ENCODE measurements at places on chromosomes 7 and 10.

DNA sequence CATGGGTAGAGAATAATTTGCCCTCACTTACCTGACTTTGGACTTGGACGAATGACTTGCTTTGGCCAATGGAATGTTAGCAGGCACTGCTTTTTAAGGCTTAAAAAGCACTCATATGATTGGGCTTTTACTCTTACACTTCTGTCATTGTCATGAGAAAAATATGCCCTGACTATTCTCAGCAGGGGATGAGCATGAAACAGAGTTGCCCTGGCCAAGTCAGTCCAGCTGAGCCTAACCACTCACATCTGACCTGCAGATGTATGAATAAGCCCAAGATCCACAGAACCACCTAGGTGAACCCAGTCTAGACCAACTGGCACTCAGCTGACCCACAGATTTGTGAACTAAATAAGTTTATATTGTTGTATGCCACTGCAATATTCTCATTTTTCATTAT, 573.5 kb downstream of the TNS3 start:
- no peak for DNase-seq

DNA sequence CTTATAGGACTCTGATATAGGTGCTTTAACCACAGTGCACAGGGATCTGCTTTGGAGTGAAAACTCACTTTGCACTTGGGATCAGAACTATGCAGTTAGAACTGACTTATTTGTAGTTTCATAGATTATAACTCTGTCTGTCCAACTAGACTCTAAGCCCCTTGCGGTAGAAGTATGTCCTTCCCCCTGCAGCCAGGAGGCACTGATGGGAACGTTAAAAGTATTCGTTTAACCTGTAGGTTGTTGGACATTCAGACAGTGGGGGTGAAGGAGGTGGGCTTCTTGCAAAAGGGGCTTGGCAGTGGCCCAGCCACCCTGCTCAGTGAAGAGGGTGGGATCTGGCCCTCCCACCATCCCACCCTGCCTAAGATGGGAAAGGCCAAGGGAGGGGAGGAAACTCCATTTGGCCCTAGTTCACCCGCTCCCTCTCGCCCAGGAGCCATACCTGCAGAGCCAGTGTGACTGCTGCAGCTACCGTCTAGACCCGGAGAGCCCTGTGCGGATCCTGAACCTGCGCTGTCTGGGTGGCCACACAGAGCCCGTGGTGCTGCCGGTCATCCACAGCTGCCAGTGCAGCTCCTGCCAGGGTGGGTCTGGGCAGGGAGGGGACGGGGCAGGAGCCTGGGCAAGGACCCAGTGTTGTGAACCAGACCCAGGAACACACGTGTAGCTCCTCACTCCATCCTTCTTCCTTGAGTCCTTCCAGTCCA, 5.7 kb upstream of the ZNF862 start:
- no peak for DNase-seq

GRCh38 chr10:28072573-28072972, 73.7 kb upstream of the ODAD2 start:
- peak; percentile 42 for DNase-seq

GRCh38 chr10:5500910-5501309, 1.5 kb upstream of the CALML5 start:
- no peak for DNase-seq

GRCh38 chr10:36638462-36639155, 486.8 kb upstream of the ANKRD30A start:
- DNase-seq = no peak

DNA sequence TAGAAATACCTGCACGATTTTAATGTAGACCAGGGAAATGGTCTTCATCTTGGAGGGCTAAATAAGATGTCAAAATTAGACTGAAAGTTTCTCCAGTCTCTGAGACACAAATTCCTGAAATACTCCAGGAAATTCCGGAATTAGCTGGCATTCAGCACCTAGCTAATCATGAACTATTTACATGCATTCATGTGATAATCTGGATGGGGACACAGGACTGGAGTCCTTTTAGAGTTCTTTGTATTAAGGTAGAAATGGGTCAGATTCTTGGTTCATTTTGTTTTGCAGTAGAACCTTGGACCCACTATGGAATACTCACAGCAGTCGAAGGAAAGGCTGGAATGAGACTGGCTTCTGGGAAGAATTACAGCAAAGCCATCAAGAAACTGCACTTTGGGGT, 65.3 kb upstream of the MDFIC start:
- peak; percentile 49 for DNase-seq

DNA sequence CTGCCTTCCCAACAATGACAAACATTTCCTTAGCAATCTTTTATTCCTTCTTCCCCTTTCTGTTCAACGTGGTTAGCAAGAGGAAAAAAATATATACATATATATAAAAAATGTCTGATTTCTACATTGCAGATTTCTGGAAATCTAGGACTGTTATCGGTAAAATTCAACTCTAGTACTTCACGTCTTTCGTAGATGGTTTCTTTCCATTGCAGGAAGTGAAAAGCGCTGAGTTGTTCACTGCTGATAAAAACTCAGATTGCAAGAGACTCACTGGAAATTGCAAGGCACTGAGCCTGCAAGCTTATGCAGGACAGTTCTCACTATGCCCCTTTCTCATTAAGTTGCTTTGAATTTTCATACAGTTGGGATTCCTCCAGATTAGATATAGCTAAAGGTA, 23.9 kb downstream of the KIN start:
- no peak for DNase-seq

DNA sequence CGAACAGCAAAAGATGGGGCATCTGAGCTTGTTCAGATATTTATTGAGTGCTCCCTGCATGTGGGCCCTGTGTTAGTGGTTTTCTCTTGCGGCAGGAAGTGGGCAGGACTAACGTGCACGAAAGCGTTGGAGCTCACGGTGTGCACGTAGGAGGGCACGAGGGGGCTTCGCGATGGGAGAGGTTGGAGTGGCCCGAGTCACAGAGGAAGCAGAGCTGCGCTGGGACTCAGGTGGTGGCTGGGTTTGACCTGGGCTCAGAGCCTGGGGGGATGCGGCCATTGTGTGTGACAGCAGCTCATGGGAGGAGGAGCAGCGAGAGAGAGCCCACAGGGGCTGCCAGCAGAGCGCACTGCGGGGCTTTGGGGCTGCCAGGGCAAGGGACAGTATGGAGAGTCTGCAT, 7.7 kb downstream of the ZSCAN25 start:
- DNase-seq = no peak

GRCh38 chr7:148121401-148121800, 469.2 kb upstream of the C7orf33 start:
- DNase-seq = no peak

DNA sequence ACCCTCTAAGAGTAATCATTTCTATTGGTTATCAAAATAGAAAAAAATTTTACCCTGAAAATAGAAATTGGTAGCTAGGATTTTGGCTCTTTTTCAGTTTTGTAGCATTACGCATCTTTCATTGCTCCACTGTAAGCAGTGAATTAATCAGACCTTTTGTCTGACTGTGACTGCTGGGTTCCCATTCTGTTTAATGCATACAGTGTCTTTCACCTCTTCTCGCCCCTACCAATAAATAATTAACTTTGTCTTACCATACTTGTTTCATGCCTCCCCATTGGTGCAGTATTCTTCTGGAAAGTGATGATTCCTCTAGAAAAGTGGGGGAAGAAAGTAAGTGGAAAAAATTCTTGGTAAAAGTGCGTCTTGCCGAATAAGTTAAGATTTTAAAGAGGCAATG, 73.2 kb downstream of the AP3M1 start:
- no peak for DNase-seq

- peak; percentile 68 for DNase-seq
Measured at GRCh38 chr7:141654551-141654950, 47.4 kb downstream of the DENND11 start.

DNA sequence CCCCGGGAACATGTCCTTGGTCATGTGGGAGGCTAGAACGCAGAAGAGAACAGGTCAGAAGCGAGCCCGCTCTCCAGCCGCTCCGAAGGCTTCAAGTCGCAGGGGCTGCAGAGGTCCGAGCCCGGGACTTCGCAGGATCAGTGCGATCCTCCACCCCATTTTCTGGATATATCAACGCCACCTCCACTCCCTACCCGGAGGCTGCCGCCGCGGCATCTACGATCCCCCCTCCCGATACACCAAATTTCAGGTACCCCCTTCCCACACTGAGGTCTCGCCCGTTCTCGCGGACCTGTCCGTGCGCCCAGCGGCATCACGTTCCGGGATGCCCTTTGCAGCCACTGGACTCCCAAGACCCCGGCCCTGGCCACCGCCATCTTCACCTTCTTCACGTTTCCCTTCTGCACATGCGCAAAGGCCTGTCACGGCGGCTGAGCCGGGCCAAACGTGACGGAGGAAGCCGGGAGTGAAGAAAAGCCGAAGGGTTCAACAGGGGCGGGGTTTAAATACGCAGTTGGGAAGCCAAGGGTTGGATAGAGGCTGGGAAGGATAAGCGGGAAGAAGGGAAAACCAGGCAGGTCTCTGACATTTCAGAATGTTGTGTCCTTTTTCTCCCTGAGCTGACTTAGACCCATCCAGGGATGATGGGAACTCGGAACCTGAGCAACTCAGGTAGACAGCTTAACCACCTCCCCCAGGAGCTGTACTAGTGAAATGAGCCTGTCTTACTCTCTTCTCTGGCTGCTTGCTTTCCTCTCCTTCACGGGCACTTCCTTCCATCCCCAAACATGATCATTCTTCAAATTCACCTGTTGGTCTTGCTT, at the start of gene NDUFB8:
TSS of gene NDUFB8 (minus strand) at position 397 of the 824 bp plus-strand sequence. CDS start at position 377, 20 bp downstream.
- DNase-seq = peak; percentile 68

- no peak for DNase-seq
Measured at GRCh38 chr7:74606101-74606908, 51.2 kb upstream of the GTF2I start.

DNA sequence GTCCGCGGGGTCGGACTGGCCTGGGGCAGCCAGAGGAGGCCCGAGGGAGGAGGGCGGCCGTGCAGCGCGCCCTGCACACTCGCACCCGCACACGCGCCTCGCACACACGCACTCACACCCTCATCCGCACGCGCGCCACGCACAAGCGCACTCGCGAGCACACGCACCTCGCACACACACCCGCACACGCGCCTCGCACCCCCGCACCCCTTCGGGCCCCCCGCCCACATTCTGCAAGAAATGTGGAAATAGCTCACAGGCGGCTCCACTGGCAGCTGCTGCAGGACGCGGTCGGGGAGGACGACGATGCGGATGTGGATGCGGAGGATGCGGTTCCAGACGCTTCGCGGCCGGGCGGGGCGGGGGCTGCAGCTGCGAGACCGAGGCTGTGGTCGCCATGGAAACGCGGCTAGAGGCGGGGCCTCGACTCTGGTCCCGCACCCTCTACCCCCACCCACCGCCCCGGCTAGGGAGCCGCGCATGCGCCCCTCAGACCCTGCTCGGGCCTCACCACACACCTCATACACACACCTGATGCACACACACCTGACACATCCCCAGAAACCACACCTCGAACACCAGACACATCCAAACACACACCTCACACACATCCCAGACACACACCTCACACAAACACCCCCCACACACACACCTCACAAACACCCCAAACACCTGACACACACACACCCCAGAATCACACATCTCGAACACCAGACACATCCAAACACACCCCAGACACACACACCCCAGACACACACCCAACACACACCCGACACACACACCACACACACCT, at the start of gene CALY:
TSS of gene CALY (minus strand) at position 320 of the 793 bp plus-strand sequence. CDS start 7,907 bp downstream, outside the sequence.
- no peak for DNase-seq

GRCh38 chr7:25069900-25070443, 55.1 kb downstream of the CYCS start:
- peak; percentile 69 for DNase-seq

DNA sequence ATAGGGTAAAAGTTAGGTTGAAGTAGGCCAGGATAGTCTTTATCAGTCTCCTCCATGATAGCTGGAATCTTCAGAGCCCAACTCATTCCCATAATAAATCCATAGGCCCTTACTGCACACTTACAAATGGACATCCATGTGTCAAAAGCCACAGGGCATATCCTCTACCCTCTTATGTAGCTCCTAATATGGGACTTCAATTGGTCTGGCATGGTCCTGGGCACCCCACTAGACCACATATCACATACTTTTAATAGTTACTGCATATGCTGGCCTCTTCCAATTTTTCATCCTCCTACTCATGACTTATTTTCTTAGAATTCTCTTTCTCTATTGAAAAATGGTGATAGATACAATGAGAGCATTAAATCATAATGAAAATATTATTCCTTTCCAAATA, 169.3 kb downstream of the MAGI2 start:
- no peak for DNase-seq

- peak; percentile 37 for DNase-seq
Measured at GRCh38 chr10:21526860-21527597, 1.5 kb upstream of the SKIDA1 start.

DNA sequence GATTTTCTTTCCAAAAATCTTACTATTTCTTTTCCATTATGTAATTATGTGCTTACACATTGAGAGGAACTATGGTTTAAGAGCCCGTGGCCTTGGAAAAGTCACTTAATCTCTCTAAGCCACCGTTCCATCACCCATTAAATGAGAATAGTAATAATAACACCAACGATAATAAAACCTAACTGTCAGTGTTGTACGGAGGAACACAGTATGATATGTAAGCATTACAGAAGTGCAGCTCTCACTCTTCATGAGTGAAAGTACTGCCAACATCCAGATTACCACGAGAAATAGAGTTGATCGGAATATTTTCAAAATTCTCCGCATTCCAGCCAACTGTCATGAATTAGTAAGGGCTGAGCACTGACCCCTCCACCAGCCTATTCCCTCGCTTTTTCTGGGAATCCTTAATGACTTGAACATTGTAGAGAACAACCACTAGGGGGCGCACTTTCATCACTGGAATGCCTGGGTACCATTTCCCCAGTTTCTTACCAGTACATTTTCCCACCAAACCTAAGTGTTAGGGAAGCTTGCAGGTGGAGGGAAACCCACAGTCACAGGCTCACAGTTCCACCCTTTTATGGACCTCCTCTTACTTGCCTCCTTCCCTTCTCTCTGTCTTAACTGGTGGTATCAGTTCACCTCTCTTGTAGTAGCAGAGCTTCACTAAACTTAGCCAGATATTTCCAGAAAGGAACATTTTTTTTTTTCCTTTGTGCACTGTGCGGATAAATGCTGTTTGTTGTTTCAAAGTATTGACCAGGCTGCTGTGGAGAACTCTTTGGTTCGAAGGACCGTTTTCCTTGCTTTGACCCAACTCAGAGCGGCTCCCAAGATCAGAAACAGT, 27.8 kb downstream of the NKX2-3 start:
- DNase-seq = peak; percentile 44

GRCh38 chr10:72254813-72255568, 18.7 kb upstream of the DDIT4 start:
- DNase-seq = peak; percentile 60

- peak; percentile 84 for DNase-seq
Measured at GRCh38 chr10:33193701-33194521, 140.6 kb downstream of the NRP1 start.

DNA sequence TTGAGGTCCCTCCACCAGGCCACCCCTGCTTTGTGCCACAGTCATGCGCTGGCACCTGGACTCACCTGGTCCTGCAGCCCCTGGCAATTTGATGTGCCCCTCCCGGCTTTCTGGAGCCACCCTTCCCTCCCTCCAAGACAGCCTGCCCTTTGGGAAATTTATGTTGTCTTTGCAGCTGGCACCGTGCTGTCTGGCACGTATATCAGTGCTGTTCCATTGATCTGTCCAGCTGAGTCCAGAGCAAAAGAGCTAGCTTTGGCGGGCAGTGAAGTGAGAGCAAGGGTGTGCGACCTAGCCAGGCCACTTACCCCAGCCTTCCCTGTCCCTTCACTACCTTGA, 5.7 kb downstream of the RARRES2 start:
- no peak for DNase-seq

GRCh38 chr10:90430186-90430585, 427.7 kb downstream of the HTR7 start:
- no peak for DNase-seq
